ENCODE measurements at places on chromosomes 12 and 14.

GRCh38 chr12:89576572-89577220 is 50.8 kb upstream of the POC1B start:
- DNase-seq = no peak

GRCh38 chr12:19248929-19249602 is 119.5 kb downstream of the PLEKHA5 start:
- no peak for DNase-seq

GRCh38 chr14:61219673-61220072 is 61.5 kb downstream of the TMEM30B start:
- DNase-seq = no peak

GRCh38 chr14:87975636-87976035 is 17.3 kb downstream of the GALC start:
- DNase-seq = no peak

DNA sequence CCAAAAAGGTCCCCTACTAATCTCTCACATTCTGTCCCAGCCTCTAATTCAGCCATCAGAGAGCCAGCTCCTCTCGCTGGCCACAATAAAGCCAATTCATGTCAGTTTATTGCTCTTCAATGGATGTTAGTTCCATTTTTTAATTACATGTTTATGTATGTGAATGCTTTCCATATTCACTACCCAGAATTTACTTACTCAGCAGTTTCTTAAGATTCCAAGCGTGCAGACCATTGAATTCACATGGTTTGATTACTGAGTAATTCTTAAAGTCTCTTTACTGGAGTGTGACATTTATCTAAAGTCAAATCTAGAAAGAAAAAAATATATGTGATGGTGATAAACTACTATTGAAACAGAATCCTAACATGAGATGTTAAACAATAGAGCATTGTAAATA is 102.2 kb downstream of the LLPH start:
- DNase-seq = no peak

GRCh38 chr14:20591235-20591634 is at the start of gene RNASE12:
Gene RNASE12 (minus strand): TSS chr14:20591376. CDS start chr14:20590723, 653 bp downstream.
- DNase-seq = no peak

GRCh38 chr12:92434607-92435025 is 268.2 kb upstream of the PLEKHG7 start:
- DNase-seq = no peak

- no peak for DNase-seq
Observed at GRCh38 chr12:131353826-131354225, 357.1 kb upstream of the SFSWAP start.

- DNase-seq = no peak
Observed at GRCh38 chr14:91753501-91754128, 21.7 kb upstream of the CATSPERB start.

DNA sequence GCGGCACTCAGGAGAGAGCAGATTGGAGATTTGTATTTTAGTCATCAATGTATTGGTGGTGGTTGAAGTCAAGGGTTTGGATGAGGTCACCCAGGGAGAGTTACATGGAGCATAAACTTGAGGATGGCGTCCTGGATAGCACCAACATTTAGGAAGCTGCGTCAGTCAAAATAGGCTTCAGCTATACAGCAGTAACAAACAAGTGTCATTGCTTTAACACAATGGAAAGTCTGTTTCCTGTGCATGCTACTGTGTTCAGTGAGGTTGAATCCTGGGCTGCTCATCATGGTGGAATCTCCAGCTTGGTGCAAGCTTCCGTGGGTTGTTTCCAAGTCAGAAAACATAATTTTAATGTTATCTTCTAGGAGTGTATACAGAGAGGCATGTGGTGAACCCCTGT is 180.4 kb downstream of the CFAP54 start:
- no peak for DNase-seq

GRCh38 chr12:109560867-109561710 is 12.2 kb downstream of the MMAB start:
- DNase-seq = no peak

DNA sequence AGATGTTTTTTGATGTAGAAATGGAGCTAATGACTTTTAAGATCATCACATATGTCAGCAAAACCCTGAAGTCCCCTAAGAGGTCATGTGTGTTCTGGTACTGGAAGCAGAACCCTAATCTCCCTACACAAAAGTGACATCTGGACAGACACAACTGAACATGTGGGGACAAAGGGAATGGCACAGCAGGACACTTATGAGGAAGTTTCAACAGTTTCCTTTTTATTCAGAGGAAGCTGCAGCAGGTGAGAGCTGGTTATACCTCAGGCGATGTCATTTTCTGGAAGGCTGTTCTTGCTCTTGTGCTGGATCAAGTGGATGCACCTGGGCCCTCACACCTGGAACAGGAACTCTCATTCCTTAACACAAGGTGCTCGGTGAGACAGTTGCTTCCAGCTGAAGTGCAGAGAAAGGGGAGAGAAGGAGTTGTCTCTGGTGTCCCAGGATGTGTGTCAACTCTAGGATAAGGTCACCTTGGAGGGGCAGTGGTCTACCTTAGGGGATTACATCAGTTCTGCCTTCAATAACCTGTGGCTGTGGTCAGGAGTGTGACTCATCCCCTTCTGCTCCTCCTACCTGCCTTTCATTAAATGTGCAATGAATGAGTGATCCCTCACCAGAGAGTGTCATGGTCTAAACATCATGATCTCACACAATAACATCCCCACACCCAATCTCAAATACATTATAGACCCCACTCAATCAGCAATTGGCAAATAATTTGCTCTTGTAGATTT is 463.4 kb downstream of the TMEM121 start:
- no peak for DNase-seq

DNA sequence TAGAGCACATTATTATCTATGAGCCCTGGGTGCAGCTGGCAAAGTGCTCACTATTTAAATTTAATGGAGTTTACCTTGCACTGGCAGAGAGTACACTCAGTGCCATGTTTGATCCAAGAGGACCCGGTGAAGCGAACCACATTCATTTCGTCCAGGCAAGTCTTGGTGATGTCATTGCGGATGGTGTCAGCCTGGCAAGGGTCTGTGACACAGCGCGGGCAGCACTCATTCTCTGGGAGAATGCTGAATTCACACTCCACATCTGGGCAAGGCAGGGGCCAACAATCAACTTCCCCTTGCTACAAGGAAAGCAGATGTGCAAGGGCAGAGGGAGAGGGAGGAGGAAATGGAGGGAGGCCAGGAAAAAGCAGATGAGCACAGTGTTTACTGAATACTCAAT is 356.2 kb downstream of the NELL2 start:
- no peak for DNase-seq

DNA sequence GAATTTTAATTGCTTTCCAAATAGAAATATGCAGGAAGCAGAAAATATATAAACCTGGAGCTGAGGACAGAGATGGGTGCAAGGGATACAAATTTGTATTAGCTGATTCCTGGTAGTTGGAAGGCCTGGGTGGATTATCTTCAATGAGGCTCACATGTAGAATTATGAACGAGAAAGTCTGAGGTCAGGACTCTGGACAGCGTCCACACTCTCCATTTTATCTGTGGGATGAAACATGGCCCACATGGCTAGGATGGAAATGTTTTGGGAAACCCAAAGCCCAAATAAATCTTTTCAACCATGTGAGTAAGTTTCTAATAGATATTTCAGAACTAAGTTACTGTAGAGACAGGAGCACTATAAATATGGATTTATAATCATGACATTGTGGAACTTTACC is 256.1 kb downstream of the APAF1 start:
- no peak for DNase-seq

DNA sequence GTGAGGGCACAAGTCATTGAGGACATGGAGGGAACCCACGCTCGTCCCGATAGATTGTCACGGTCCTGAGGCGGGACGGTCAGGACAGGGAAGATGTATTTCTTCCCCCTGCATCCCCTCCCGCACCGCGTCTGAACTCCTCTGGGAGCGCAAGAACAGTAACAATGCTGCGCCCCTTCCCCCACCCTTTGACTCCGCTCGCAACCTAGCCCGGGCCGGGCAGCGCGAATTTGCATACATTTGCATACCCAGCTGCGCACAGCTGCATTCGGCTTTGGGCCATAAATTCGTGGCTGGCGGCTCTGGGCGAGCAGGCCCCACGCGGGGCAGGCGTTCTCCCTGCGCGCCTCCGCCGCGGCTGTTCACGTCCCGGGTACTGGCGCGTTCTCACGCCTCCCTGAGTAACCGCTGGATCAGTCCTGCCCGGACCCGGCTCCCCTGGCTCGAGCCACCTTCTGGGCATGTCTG is 29.0 kb upstream of the SMUG1 start:
- no peak for DNase-seq

- no peak for DNase-seq
Observed at GRCh38 chr12:14225064-14225463, 140.4 kb upstream of the ATF7IP start.

DNA sequence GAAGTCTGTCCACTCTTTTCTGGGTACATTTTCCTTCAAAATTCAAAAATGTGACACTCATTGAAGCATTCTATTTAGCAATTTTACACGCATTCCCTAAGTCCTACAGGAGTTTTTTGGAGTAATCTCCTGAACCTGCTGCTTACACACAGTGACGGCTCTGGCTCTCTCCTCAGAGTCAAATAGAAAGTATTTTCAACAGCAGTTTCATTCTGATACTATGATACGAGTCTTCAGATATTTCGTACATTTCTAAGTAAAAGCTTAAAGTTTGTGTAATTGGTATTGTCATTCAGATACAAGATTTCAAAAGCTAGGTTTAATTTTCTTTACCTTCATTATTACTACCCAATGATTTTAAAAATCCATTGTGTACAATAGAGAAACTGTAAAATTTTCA is 36.4 kb downstream of the PIWIL1 start:
- no peak for DNase-seq

- no peak for DNase-seq
Observed at GRCh38 chr14:20680843-20681347, 3.5 kb upstream of the RNASE4 start.

- no peak for DNase-seq
Observed at GRCh38 chr12:55039395-55040354, 19.9 kb downstream of the NEUROD4 start.

DNA sequence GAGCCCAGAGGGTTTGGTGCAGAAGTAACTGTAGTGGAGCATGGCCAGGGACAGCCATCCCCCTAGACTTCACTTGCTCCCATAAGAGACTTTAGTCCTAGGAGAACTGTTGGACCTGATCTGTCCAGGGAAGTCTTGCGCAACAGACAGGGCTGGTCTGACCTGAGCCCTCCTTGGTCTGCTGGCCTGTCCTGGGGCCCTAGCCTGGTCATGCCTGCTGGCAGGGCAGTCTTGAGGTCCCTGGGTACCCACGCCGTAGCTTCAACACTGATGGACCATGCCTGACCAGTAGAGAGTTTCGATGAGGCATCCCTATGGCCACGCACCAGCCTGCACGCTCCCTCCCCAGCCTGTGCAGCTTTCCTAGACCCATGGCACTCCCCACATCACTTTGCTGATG is 305.7 kb downstream of the GPHN start:
- no peak for DNase-seq

GRCh38 chr14:21317398-21317797 is 37.5 kb downstream of the RPGRIP1 start:
- no peak for DNase-seq

- DNase-seq = no peak
Observed at GRCh38 chr12:113397497-113398197, 6.0 kb downstream of the SDS start.

- DNase-seq = no peak
Observed at GRCh38 chr12:50101663-50102062, 2.1 kb upstream of the GPD1 start.

DNA sequence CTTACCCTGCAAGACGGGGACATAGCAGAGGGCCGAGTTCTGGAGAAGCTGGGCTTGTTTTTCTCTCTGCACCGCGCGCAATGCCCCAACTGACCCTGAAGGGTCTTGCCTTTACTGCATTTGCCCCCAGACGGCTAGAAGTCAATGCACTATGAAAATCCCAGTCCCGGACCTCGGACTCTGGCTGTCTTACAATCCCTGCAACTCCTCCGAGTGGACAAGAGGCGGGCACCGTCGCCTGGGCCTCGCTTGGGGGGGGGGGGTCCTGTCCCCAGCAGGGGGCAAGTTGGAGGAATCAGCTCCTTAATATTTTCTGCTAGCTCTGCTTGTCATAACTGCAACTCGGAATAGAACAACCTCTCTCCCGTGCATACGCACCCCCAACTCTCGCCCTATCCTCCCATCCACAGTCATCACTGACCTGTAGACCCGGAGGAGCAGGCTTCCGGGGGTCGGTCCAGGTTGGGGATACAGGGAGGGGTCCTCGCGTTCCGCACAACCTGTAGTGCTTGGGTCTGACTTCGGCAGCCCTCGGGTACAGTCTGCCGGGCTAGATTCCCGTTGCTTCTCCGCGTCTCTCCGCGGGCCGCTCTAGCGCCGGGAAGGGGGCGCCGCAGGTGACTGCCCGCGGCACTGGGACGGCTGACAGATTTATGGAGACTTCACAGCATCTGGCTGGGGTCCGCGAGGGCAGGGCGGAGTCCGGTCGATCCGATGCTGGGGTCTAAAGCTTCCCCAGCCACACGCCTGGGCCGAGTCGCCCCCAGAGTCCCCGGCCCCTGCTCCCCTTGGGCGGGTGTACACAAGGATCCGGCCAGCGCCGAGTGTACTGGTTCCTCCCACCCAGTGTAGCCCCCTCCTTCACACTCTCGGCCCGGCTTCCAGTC is 3.3 kb upstream of the PAX9 start:
- no peak for DNase-seq

DNA sequence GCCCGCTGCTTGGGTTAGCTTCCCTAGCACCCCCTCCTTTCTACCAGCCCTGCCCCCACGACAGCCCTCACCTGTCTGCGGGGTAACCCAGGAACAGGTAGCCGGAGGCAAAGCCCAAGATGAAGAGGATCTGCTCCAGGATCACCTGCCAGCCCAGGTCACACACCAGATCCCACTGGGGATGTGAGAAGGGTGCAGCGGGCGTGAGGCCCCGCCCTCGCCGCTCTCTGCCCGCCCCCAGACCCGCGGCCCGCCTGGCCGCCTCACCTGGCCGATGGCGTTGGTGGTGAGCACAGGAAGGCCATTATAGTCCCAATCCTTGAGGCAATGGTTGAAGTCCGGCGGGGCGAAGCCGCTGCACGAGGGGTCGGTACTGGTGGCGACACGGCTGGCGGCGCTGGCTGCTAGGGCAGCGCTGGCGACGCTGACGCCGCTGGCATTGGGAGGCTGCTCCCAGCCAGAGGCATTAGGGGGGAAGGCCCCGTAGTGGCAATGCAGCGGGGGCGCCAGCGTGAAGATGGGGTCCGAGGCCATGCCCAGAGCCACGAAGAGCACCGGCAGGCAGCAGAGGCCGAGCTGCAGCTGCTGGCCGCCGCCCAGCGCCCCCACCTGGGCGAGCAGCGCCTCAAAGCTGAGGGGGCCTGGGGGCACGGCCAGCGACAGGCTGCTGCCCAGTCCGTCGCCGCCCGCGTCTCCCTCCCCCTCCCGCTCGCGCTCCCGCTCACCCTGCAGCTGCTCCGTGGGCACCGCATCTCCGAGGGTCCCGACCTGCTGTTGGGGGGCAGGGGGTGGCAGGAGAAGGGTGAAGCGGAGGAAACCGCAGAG is 794 bp downstream of the SLC22A17 start:
- DNase-seq = no peak

DNA sequence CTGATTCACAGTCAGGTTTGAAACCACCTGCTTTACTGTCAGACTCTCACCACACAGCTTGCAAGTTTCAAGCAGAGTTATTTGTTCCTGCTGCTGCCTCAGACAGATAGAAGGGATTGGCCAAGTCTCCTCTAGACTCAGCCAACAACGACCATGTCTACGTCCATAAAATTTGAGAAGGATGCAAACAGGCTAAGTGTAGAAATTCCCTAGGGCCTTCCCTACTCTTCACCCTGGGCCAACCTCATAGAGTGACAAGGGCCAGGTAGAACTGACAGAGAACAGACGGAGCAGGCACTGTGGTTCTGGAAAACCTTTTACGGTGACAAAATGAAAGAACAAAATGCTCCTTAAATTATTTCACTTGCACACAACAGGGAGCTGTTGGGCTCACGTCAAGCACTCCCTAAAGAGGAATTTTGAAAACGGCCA is 39.5 kb downstream of the CLIP1 start:
- no peak for DNase-seq

Measured in ureter (tissue), 1 donor.